Sigmoid colon (tissue), 7 donors: ENCODE measurements at places on chromosomes 3 and 15.

GRCh38 chr3:41198526-41198925 is 779 bp upstream of the CTNNB1 start:
- DNase-seq = peak; percentile 75

- DNase-seq = no peak
Measured at GRCh38 chr15:56215769-56216168, 27.9 kb downstream of the RFX7 start.

- DNase-seq = no peak
Measured at GRCh38 chr3:190167936-190168680, 47.4 kb upstream of the P3H2 start.

GRCh38 chr3:197028728-197029510 is 698 bp downstream of the MELTF start:
- no peak for DNase-seq

DNA sequence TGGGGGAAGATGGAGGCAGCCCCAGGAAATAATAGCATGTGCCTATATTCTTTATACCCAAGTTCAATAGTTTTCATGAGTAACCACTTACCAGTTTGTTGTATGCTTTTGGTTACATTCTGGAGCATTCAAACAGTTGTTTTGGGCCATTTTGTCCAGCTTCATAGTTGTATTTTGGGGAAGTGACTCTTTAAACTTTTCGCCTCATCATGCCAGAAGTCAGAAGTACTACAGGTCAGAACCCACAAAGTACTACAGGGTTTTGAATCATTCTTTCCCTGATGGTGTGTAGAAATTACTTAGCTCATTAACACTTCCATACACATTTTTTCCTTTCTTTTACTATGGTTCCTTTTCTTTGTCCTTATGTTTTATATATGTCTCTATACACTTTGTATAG is 210.6 kb downstream of the ARPP21 start:
- DNase-seq = no peak

- no peak for DNase-seq
Measured at GRCh38 chr3:160413613-160414248, 14.3 kb downstream of the SMC4 start.

GRCh38 chr3:127887321-127887720 is 27.7 kb upstream of the KBTBD12 start:
- DNase-seq = no peak

GRCh38 chr15:40105517-40106202 is 3.0 kb downstream of the BMF start:
- DNase-seq = no peak

DNA sequence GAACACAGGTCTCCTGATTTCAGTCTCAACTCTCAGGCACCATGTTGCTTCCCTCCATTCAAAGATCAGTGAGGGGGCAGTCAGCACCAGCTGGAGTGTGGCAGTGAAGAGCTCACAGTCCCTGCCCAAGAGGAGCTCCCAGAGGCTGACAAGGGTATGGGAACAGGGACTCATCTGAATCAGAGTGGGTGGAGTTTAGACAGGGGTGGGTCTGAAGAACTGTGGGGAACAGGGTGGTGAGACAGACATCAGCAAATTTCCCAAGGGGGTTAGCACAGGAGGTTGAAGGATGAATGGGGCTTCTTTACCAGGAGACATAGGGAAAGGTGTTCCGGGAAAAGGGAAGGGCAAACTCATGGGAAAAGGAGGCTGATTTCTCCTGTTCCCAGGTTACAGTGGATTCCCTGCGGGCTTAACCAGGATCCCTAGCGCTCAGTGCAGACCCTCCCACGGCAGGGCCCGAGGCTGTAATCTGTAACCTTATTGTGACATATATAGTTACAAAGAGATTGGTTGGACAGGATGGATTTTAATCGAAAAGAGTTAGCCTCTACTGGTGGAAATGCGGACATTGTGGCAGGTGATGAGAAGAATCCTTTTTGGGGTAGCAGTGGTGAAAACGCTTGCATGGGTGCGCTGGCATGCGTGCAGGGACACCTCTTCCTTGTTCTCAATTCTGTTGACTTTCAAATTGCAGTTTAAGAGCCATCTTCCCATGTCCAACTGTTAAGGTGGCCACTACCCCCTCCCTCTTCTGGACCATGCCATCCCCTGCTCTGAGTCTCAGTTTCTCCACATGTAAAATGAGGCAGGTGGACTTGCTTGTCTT is 160.3 kb downstream of the SMAD6 start:
- DNase-seq = no peak

- DNase-seq = no peak
Measured at GRCh38 chr3:58924578-58924977, 125.2 kb downstream of the CFAP20DC start.

DNA sequence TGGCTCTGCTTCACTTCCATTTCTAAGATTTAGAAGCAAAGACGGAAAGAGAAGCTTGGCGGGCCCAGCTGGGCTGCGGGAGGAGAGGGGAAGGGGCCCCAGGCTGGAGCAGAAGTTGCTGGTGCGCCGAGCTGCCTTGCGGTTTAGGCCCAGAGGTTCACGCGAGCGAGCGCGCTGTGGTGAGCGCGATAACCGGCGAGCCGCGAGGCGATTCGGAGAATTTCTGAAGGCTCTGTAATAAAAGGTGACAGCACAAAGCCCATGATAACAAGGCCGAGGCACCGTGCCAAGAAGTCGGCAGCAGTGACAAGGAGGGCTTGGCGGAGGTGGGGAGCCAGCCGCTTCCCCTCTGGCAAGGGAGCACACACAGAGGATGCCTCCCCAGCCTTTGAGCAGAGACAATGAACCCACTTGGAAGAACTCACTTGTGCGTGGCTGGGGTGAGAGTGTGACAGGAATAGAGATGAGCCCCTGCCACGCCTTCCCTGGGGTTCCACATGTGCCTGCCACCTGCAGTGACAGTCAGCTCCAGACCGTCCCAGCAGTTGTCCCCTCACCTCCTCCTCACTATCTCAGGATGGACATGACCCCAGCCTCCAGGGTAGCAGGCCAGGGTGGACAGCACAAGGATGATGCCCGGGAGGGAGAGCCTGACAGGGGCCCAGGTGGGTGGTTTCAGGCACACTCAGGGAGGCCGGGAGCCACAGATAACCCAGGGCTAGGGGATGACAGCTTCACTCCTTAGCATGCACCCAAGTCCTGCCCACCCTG is 315.2 kb downstream of the UACA start:
- no peak for DNase-seq

GRCh38 chr3:194632809-194633348 is 340 bp downstream of the TMEM44 start:
- peak; percentile 60 for DNase-seq

DNA sequence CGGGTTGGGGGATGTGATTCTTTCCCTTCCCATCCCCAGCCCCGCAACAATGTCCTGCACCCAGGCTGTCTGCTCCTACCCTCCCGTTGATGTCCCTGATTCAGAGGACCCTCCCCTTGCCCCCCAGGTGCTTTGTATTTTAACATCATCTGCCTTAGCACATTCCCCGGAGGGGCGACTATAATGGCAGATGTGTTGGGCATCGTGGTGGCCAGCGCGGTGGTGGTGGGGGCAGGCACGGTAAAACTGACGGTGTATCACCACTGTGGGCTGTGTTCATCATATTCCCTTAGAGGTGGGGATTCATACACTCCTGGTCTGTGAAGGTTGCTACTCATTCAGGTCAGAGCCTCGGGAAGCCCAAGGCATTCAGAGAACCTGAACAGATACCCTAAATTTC is 173.0 kb downstream of the ADAMTS17 start:
- no peak for DNase-seq

- DNase-seq = no peak
Measured at GRCh38 chr15:63712828-63713520, 115.8 kb downstream of the FBXL22 start.

GRCh38 chr3:111314181-111314873 is 227.7 kb upstream of the CD96 start:
- DNase-seq = no peak

DNA sequence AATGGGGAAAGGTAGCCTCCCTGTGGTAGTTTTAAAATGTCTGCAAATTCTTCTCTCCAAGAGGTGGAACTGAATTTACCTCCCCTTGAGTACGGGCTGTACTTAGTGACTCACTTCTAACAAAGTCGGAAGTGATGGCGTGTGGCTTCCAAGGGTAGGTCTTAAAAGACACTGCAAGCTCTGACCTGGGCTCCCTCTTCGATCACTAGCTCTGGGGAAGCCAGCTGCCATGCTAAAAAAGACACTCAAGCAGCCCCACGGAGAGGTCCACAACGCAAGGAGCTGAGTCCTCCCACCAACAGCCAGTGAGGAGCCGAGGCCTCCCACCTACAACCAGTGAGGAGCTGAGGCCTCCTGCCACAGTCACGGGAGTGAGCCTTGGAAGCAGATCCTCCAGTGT is 122.0 kb upstream of the HACD2 start:
- DNase-seq = no peak

DNA sequence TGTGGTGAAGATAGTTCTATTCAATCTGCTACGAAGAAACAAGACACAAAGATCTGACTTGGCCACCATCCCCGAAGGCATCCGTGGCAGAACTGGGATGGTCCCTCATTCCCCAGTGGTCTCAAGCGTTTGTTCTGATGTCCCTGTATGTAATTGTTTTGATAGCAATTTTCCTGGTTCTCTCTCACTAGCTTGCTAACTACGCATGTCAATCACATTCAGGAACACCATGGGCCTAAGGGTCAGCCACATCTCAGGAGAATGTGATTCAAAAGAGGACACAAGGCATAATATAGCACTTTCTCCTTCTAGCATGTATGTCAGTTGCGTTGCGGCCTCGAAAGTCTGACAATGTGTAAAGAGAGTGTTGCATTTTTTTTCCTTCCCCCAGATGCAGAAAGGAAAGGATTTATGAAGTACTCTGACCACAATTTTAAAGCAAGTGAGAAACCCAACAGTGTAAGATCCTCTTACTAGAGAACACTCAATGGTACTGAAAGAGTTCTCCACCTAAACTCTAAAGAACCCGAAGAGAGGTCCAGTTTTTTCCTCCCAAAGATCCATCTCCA is 32.0 kb upstream of the TCF12 start:
- no peak for DNase-seq

- peak; percentile 92 for DNase-seq
Measured at GRCh38 chr3:134326760-134327593, 47.3 kb downstream of the AMOTL2 start.

DNA sequence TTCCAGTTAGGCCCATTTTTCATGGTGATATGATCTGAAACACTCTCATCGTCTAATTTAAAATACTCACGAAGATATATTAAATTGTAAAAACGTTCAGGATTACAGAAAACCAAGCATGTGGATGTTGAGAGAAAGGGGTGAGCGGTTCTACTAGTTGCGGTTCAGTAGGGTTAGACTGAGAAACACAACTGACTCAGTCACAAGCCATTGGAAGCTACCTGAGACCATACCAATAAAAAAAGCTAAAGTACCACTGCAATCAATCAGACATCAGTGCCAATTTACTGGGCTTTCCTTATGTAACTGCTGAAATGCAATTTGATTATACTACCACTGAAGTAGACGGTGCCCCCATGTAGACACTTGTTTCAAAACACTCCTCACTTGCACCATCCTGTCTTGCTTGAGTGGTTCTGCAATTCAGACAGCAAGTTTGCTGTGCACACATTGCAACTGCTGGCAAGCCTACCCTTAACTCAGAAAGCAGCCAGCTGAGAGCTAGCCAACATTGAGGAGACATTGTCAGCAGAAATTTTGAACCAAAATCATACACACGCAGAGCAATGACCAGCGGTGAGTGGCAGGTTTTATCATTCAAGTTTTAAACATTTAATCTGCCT is 368.7 kb upstream of the ARHGEF26 start:
- DNase-seq = no peak

- no peak for DNase-seq
Measured at GRCh38 chr3:189871418-189871817, 240.2 kb downstream of the TP63 start.

DNA sequence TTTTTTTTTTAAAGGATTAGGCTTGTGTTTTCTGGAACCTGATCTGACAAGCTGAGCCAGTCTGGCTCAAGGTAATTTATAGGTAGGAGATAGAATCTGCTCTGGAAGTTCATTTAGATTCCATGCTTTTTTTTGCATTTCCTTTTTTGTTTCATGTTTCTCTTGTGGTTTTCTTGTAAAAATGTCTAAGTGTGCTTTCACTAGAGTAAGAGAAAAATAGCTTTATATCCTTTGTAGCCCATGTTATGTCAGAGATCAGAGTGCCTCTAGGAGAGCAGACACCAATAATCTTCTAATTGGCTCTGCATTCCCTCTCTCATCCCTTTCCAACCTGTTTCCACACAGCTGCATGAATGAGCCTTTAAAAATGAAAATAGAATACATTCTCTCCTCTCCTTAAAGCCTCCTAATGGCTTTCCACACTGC is 389.8 kb upstream of the KCNMB2 start:
- no peak for DNase-seq

GRCh38 chr15:82585072-82585471 is 44.8 kb upstream of the RPS17 start:
- no peak for DNase-seq

DNA sequence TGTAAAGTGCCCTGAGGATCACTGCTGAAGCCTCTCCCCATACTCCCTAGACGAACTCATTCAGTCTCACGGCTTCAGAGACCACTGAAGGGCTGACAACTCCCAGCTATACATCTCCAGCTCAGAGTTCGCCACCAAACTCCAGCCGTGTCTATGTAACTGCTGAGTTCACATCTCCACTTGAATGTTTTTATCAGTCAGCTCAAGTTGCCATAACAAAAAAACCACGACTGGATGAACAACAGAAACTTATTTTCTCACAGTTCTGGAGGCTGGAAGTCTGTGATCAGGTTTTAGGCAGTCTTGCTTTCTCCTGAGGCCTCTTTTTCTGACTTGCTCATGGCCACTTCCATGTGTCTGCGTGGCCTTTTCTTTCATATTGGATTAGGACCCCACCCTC is 223.0 kb upstream of the LRRFIP2 start:
- no peak for DNase-seq

DNA sequence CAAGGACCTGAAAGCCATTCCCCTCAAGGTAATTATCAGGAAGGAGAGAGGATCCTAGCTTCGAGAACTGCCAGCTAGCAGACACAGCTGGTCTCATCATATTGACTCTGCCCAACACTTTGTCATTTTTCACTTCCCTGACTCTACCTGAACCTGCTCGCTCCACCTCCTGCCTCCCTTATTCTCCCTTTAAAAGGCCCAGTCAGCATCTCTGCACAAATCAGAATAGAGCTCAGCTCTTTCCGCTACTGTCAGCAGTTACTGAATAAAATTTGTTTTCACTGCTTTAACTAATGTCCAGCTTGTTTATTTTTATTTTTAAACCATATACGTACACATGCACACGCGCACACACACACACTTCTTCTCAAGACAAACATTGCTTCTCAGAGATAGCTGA is 57.2 kb upstream of the MCF2L2 start:
- no peak for DNase-seq
